NCI-H510A (cell line): ENCODE measurements at places on chromosomes 4 and X.

GRCh38 chrX:33447285-33447684 lies 235.9 kb upstream of the DMD start:
- no peak for DNase-seq

- no peak for DNase-seq
Observed at GRCh38 chr4:4506961-4507360, 34.9 kb downstream of the STX18 start.

- DNase-seq = no peak
Observed at GRCh38 chr4:187499956-187500355, 495.6 kb upstream of the ZFP42 start.

GRCh38 chr4:175891851-175892250 lies 79.8 kb upstream of the GPM6A start:
- no peak for DNase-seq

DNA sequence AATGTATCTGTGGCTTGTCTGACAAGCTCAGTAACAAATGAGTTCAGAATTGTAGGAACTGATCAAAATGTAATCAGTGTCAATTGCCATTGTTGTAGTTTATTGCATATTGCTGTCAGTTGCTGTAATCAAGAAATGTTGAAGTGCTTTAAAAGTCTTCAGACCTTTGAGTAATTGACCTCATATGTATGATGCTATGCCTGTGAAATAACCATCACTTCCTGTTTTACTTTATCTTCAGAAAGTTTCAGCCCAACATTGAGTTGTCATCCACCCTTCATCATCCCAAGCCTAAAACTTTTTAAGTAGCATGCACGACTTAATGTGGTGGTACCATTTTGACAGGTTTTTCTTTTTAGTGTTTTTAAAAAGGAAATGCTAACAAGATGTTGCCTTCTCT lies 212.4 kb downstream of the ARHGAP10 start:
- DNase-seq = no peak

DNA sequence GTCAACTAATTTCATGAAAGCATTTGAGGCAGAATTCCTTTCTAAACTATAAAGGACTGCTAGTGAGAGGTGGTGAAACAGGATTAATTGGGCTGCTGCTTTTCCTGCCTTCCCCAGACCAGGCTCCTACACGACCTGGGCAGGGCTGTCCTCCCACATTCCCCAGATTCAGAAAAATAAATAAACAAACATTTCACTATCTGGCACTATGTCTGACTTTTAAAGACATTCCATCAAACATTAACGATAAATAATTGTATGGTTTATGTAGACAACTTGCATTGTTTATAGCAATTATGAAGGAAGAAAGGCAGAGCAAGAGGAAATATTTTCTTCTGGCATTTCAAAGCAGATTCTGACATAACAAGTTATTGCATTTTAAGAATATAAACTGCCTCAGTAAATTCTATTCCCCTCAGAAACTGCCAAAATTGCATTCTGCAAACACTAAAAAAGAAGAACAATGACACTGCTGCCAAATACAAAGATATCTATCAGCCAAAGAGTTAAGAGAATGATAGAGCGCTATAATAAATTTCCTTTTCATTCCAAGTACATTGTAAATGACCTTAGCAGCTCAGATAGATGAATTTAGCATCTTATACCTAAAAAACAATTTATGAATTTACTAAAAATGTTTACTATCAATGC lies 214.7 kb upstream of the INTU start:
- no peak for DNase-seq

GRCh38 chr4:75800972-75801371 lies 76.6 kb downstream of the USO1 start:
- no peak for DNase-seq

GRCh38 chr4:87068583-87069021 lies 133.8 kb downstream of the AFF1 start:
- peak; percentile 19 for DNase-seq

DNA sequence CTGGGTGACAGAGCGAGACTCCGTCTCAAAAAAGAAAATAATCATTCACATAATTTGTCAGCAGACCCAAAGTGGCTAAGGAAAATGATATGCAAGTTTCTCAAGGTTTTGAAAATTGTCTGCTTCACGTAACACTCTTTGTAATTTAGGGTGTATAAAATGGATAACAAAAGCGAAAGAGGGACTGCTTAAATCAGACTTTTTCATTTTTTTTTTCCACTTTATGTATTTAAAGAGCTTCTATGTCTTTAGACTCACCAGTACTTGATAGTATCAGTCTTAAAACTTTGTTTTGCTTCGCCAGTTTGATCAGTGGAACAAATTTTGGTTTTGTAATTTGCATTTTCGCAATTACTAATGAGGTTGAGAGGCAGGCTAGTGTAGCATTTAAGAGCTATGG lies 34.6 kb downstream of the USP9X start:
- DNase-seq = no peak

- no peak for DNase-seq
Observed at GRCh38 chrX:11647138-11647537, 18.6 kb downstream of the ARHGAP6 start.

GRCh38 chr4:159101988-159102621 lies 774 bp upstream of the RAPGEF2 start:
- DNase-seq = no peak

GRCh38 chr4:124566030-124566429 lies 146.5 kb downstream of the ANKRD50 start:
- no peak for DNase-seq

DNA sequence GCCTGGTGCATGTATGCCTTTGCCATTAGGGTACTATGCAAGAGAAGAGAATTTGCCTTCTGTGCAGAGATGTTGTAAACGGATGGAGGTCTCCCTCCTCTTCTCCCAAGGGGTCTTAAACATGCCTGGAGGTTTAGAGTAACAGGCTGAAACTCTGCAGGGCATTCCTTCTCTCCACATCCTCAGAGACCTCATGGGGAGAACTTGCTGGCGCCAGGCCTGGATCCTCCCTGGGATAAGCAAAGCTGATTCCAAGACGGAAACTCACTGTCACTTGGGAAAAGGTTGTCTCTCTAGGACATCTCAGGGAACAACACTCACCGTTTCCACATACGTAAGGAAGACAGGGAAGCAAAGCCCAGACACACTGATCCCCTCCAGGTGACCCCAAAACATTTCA lies 76.9 kb upstream of the GPM6B start:
- no peak for DNase-seq

DNA sequence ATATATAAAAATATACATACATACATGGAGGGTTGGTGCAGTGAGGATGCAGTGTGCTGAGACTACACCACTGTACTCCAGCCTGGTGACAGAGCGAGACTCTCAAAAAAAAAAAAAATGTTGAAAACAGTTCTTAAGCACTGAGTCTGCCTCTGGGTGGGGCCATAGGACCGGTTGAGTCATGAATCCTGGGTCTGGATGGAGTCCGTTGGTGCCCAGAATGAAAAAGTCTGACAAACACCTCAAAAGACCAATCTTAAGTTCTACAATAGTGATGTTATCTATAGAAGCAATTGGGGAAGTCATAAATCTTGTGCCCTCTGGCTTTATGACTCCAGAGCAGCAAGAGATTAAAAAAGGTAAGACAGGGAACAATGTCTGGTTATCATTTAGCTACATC lies 70.4 kb downstream of the FGFBP1 start:
- no peak for DNase-seq

- no peak for DNase-seq
Observed at GRCh38 chrX:100662170-100662569, 18.2 kb downstream of the SRPX2 start.

- no peak for DNase-seq
Observed at GRCh38 chrX:13761606-13762414, 27.3 kb downstream of the OFD1 start.

- DNase-seq = no peak
Observed at GRCh38 chr4:22978656-22979055, 285.9 kb downstream of the GBA3 start.

GRCh38 chr4:76235915-76236314 lies 15.6 kb upstream of the FAM47E start:
- no peak for DNase-seq

- no peak for DNase-seq
Observed at GRCh38 chr4:55183926-55184599, 58.7 kb upstream of the KDR start.

GRCh38 chr4:145788755-145789154 lies 108.8 kb downstream of the C4orf51 start:
- no peak for DNase-seq

DNA sequence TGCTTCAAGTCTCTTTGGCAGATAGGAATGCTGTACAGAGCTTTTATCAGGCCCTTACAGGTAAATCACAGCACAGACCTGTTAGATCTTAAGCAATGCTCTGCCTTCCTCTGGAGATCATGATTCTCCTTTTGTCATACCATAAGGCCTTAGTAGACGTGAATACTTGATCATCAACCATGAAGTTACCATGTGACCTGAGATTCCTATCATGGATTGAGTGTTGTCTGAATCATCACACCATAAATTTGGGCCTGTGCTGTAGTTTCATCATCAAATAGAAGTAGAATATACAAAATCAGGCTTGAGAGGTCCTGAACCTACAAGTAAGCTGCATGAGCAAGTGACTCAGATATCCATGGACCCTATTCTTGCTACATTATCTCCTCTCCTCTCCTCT lies 466.8 kb upstream of the INTU start:
- DNase-seq = no peak

DNA sequence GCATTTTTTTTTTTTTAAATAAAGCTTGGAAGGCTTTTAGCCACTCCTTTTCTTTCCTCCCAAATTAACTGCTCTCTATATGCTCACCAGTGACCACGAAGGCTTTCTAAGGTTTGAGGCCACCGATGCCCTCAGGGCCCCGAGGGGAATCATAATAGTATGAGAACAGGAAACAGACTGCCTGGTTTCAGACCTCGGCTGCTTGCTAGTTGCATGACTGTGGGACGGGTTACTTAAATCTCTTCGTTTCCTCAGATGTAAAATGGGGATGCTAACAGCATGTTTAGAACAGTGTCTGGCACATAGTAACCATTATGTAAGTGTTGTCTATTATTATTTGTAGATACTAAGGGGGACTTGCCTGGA lies 3.6 kb downstream of the LINC00632 start:
- no peak for DNase-seq

GRCh38 chr4:7862561-7863192 lies 77.0 kb downstream of the AFAP1 start:
- no peak for DNase-seq

GRCh38 chrX:136261321-136261720 lies 10.1 kb upstream of the MAP7D3 start:
- no peak for DNase-seq

DNA sequence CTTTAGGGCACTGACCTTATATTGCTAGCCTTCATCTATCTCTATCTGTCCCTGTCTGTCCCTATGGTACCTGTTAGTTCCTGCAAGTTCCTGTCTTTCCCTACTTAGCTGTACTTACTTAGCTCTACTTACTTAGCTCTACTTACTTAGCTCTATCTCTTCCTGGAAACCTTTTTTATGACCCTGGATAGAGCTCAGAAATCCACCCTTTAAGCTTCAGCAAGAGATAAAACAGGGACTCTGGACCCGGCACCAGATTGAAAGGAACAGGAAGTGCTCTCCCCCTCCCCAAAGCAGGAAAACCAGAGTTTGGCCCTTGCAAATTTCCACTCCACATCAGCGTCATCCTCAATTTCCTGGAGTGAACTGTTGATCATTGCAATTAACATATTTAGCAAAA lies 12.3 kb upstream of the IL9R start:
- DNase-seq = no peak

GRCh38 chr4:17781300-17782287 lies at the start of gene FAM184B:
Gene FAM184B, minus strand, starts transcription at chr4:17781621. Its CDS starts 322 bp downstream, at chr4:17781299.
- DNase-seq = no peak

DNA sequence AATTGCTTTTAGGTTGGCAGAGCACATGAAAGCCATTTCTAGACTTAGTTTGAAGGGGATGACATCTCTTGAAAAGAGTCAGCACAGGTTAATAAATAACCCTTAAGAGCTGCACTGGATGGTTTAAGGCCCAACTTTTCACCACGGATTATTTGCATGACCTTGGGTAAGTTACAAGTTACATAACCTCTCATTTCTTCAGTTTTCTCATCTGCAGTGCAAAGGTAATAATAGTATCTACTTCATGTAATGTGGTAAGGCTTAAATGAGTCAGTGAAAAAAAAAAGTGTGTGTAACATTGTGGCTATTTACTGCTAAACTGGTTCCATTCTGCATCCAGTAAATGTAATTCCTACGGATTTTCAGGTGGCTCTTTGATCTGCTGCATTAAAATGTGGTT lies 715.8 kb downstream of the CCSER1 start:
- no peak for DNase-seq

- DNase-seq = no peak
Observed at GRCh38 chr4:26296514-26296913, 24.3 kb upstream of the RBPJ start.

GRCh38 chr4:184423003-184423686 lies 51.2 kb downstream of the IRF2 start:
- no peak for DNase-seq

GRCh38 chr4:89753601-89754066 lies 83.3 kb downstream of the SNCA start:
- DNase-seq = no peak

DNA sequence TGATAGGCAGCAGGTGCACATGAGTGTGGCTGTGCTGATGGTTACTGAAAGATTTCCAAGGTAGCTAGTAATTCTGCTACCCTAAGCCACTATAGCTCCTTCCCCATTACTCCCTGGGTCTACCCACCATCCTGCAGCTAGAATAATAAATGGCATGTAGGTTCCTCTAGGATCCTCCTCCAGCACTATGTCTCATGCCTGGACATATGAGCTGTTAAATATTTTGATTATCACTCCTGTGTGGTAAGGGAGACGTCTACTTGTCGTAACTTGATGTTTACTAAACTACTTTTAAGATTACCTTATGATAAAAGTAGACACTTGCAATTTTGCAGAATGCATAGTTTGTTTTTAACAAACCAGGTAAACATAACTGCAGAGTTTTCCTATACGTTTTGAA lies 35.5 kb downstream of the TET2 start:
- DNase-seq = no peak

DNA sequence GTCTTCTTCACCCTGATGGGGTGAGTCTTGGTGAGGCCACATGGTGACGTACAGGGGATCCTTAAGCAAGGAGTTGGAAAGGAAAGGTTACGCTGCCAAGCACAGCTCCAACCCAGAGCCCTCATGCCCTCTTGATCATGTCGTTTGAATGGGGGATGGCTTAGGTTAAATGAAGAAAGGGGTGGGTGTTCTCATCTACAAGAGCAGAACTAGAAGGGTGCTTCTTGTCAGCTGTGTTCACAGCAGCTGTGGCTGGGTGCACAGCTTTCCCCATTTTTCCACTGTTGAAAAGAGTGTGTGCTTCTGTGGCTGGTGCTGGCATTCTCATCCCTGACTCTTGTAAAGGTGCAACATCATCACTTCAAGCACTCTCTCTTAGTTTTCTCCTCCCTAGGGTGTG lies 15.5 kb upstream of the SCRG1 start:
- DNase-seq = no peak
